ENCODE measurements at places on chromosomes 3 and 15.

DNA sequence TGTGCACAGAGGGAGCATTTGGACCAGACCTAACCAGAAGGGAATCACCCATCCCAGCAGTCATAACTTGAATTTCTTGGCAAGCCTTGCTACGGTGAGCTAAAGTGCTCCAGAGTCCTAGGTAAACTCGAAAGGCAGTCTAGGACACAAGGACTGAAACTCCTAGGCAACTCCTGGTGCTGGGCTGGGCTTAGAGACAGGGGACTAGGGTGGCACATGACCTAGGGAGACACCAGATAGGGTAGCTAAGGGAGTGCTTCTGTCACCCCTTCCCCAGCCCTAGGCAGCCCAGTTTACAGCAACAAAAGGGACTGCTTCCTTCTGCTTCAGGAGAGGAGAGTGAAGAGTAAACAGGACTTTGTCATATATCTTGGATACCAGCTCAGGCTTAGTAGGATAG is 256.4 kb upstream of the ARHGEF26 start:
- no peak for DNase-seq

- no peak for DNase-seq
Observed at GRCh38 chr15:31254431-31255175, 72.0 kb upstream of the KLF13 start.

- no peak for DNase-seq
Observed at GRCh38 chr3:186418671-186419145, 56.7 kb upstream of the DGKG start.

DNA sequence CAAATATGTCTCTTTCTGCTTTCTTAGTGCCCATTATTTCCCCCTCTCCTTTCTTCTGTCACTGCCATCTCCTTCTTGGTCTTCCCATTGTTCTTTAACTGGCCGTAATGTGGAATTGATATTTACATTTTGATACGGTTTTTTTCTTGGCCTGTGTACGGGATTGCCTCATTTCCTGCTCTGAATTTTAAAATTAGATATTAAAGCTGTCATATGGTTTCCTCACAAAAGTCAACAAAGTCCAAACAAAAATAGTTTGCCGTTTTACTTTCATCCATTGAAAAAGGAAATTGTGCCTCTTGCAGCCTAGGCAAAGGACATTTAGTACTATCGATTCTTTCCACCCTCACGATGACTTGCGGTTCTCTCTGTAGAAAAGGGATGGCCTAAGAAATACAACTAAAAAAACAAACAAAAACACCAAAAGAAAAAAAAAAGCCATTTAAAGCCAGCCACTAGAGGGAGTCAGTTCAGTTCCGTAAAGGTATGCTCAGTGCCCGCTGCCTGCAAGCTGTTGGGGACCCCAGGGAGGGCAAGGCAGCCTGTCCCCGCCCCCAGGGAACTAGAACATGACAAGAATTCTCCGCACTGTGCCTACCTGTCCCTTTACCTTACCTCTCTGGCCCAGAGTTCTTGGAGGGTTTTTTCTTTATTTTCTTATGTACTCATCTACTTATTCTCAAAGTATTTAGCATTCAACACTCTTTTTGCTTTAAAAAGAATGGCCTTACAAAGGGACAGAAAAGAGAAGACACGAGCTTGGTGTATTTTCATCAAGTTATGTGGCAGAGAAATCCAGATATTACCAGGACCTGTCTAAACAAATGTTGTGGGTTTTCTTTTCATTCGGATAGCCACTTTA is 30.0 kb upstream of the NR2E3 start:
- peak; percentile 48 for DNase-seq

DNA sequence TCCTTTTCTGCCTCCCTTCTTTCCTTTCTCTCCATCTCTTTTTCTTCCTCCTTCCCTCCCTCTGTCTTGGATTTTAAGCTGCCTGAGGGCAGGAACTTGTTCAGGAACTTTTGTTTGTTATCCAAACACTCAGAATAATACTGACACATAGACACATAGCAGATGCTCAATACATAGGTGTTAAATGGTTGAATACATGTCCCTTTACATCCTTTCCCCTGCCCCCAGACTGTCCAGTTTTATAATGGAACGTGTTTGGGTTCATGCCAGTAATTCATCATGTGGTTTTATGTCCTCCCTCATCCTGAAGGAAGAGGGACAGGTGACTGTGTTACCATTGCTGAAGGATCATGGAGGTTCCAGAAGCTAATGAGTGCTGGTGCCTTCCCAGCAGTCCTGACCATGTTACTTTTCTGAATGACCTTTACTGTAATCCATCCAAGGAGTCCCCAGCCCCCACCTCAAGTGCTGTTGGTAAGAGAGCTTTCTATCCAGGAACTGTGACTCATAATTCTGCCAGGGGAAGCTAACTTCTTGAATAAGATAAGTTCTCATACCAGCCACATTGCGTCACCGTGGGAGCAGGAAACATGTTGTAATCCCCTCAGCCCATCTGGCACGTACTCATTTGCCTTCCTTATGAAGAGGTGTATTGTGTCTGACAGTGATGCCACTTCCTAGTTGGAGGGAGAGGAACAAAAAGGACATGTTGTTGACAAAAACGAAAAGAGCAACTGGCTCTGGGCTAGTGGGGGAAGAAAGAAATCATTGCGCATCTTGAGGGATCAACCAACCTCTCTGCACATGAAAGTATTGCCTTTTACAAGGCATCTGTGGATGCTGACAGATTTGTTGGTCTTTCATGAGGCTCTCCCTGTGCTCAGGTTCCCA is 52.4 kb downstream of the IL1RAP start:
- DNase-seq, result no peak

- no peak for DNase-seq
Observed at GRCh38 chr15:72034351-72034750, 83.6 kb downstream of the MYO9A start.
